ENCODE measurements at places on chromosomes 11 and 22.
A peak's percentile ranks its signal among the peaks of the same experiment; 100 is the strongest.

DNA sequence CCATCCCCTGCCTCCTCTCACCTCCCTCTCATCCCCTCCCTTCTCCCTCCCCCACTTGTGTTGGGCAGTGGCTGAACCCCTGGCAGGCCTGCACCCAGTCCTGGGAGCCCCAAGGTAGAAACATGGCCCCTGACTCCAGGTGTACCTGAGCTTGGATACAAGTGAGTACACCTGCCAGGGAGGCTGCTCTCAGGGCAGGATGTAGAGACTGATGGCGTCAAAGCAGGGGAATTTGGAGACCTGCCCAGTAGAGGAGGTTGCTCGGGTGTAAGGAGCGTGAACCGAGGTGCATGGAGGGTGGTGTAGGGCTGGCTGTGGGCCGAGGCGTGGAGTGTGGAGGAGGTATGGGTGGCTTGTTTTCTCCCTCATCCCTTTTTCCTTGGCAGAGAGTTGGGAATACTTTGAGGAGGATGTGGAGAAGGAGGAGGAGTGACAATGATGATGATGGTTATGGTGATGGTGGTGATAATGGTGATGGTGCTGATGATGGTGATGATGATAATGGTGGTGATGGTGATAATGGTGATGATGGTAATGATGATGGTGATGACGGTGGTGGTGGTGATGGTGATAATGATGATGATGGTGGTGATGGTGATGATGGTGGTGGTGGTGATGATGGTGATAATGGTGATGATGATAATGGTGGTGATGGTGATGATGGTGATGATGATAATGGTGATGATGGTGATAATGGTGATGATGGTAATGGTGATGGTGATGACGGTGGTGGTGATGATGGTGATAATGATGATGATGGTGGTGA is 12.3 kb downstream of the MRGPRG start:
- DNase-seq = no peak

GRCh38 chr11:1162138-1162475 is 4.4 kb downstream of the MUC5AC start:
- DNase-seq = no peak

- no peak for DNase-seq
Observed at GRCh38 chr11:60242740-60243239, at the start of gene MS4A4E. TSS of gene MS4A4E (minus strand) at chr11:60243137. CDS start at chr11:60230055, 13,082 bp downstream.

GRCh38 chr11:23556163-23556750 is 696.0 kb upstream of the CCDC179 start:
- DNase-seq = no peak

DNA sequence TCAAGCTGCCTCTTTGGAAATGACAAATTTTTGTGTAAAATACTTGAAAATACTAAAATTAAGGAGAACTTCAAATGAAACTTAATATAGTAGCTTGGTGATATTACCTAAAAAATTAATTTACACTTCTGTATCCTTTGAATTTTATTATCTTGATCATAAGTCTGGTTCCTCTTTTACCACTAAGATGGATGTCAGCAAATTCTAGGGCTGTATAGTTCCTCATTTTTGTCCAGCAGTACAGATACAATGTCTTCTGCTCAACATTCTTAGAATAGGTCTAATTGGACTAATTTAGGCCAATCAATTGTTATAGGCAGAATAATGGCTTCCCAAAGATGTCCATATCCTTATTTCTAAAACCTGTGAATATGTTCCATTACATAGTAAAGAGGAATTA is 1298.0 kb upstream of the RAG2 start:
- DNase-seq = no peak

DNA sequence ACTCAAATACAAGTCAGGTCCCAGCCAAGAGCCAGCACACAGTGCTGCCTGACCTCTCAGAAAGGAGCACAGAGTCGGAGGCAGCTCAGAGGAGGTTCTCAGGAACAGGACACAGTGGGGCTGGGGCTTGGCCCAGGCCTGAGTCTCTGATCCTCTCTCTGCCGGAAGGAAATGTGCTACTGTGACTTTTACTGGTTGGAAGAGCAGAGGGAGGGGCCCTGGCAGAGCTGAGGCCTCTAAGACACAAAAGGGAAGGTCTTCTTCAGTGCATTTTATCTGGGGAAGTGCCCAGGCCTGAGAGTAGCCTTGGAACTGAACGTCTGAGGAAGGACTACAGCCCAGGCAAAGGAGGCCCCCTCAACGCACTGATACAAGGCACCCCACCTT is 16.2 kb upstream of the CASTOR1 start:
- no peak for DNase-seq

GRCh38 chr11:33063326-33063881 is 24.0 kb downstream of the TCP11L1 start:
- no peak for DNase-seq

DNA sequence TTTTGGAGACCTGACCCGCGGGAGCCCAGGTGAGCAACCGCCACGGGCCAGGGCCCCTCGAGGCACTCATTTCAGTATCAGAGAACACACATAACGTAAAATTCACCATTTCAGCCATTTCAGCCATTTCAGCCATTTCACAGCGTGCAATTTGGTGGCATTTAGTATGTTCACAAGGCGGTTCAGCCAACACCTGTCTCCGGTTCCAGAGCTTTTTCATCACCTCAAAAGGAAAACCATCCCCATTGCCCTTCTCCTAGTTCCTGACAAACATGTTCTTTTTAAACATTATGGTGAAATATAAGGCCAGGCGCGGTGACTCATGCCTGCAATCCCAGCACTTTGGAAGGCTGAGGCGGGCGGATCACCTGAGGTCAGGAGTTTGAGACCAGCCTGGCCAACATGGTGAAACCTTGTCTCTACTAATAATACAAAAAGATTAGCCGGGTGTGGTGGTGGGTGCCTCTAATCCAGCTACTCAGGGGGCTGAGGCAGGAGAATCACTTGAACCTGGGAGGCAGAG is 119.3 kb downstream of the KCNQ1 start:
- no peak for DNase-seq

- DNase-seq = no peak
Observed at GRCh38 chr22:27988704-27989103, 69.6 kb upstream of the PITPNB start.

GRCh38 chr11:11157185-11157584 is 195.9 kb downstream of the CSNK2A3 start:
- DNase-seq = peak; percentile 32

- DNase-seq = no peak
Observed at GRCh38 chr22:28220626-28221363, 301.7 kb upstream of the PITPNB start.

- DNase-seq = no peak
Observed at GRCh38 chr22:42076764-42077485, 2.6 kb upstream of the SMDT1 start.

DNA sequence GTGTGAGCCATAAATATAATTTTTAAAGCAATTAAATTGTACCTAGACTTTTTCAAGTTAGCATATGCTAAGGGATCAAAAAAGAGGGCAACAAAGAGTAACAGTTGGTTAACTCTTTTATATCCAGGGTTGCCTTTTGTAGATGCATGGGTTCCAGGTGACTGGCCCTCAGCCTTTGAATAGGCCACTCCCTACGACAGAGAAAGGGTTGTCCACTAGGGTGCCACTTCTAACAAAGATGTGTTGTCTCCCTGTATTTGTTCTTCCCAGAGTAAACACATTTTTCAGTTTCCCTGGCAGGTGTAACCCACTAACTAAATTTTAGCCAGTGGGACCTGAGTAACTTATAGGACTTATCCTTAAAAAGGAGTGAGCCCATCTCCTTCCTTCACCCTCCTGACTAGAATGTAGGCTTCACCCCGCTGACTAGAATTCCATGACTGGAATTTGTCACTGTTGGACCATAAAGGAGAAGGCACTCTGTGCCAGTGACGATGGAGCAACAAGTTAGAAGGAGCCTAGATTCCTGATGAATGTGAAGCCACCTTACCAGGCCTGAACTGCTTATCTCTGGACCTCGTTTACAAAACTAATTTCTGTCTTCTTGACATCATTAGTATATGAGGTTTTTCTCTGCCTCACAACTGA is 16.6 kb downstream of the TUG1 start:
- DNase-seq = no peak

DNA sequence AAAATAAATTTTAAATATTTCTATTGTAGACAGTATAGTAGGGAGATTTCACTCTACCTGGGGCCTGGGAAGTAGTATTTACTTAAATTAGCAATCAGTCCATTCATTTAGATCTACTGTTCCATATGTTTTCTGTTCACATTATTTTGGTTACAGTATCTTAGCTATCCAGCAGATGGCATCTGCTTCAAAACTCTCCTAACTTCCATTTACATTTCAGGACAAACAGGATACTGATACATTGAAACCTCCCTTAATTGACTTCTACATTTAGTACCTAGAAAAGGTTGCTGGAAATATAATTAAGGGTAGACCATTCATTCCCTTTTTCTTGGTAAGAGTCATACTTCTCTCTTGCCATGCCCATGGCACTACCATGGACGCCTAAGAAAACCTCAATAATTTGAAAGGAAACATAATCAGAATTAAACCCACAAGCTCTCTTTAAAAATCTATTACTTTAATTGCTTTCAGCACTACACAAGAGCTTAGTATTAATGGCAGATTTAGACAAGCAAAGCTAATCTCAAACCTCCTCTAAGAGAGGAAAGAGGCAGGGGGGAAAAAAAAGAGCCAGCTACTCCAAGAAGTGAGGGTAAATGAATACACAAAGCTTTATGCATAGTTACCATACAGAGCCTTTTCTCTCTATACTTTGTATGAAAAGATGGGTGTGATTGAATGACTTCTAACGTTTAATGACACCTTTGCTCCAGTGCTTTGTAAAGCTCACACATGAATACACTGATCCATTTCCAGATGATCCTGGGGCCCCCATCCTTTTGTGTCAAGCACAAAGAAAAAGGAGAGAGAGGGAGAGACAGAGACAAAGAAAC is 131.2 kb upstream of the MTMR2 start:
- DNase-seq = peak; percentile 52

GRCh38 chr11:28274216-28274615 is 166.0 kb downstream of the METTL15 start:
- DNase-seq = no peak

DNA sequence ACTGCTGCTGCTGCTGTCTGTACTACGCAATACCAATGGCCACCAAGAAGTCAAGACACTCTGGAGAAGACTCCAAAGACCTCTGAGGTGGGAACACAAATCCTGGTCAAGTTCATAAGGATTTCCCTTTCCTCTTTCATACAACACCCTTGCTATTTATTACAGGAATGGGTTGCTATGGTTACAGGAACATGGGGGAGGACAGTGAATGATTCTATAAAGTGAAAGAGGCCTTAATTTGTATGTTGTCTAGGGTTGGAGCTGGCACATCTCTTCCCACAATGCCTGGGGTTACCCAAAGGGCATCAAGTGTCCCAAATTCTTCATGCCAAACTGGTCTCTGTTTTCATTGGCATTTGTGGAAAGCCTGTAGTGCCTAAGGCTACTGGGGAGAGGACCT is 11.4 kb upstream of the SEC14L3 start:
- no peak for DNase-seq

DNA sequence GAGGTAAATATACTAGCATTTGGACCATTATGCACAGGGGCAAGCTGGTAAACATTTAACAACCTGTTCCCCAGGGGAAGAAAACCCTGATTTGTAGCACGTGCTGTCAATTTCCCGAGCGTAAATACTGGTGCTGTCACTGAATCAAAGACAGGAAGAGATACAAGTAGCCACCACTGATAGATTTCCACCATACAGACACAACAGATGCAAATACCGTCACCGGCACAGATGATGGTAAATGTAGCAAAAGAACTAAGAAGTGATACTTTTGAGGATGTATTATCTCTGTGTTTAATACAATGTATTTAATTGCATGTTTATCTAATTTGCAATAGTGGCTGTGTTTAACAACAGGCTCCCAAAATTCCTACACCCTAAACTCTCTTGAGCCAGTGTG is 39.6 kb downstream of the SHISAL1 start:
- no peak for DNase-seq

- no peak for DNase-seq
Observed at GRCh38 chr11:118530180-118530682, 761 bp upstream of the TMEM25 start.

GRCh38 chr11:102883141-102883540 is 8.4 kb upstream of the MMP12 start:
- DNase-seq = no peak

DNA sequence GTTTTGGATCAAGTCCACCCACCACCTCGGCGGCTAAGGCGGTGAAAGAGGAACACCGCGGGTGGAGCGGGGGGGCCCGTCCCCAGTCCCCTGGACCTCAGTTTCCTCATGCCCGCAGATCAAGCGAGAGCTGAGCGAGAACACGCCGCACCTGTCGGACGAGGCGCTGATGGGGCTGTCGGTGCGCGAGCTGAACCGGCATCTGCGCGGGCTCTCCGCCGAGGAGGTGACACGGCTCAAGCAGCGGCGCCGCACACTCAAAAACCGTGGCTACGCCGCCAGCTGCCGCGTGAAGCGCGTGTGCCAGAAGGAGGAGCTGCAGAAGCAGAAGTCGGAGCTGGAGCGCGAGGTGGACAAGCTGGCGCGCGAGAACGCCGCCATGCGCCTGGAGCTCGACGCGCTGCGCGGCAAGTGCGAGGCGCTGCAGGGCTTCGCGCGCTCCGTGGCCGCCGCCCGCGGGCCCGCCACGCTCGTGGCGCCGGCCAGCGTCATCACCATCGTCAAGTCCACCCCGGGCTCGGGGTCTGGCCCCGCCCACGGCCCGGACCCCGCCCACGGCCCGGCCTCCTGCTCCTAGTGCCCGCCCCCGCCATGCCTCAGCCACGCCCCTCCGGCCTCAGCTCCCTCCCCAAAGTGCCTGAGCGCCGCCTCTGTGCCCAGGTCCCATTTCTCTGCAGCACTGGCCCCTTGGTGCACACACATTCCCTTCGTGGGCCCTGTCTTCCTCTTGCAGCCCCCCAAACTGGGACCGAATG is 12.7 kb downstream of the MAFF start:
- DNase-seq = no peak

GRCh38 chr11:106447631-106448191 is 370.2 kb downstream of the AASDHPPT start:
- DNase-seq = no peak

GRCh38 chr11:60887556-60887955 is 18.8 kb downstream of the PRPF19 start:
- peak; percentile 49 for DNase-seq

- DNase-seq = no peak
Observed at GRCh38 chr11:113351480-113351879, 36.1 kb upstream of the ANKK1 start.

- DNase-seq = no peak
Observed at GRCh38 chr11:34114471-34114870, 9.0 kb downstream of the NAT10 start.

Data from ACHN (cell line).